Left ventricle myocardium inferior (tissue), 1 donor: ENCODE measurements at places on chromosomes 1 and 21.

- DNase-seq, result no peak
Observed at GRCh38 chr1:101145449-101145820, 91.4 kb upstream of the S1PR1 start.

DNA sequence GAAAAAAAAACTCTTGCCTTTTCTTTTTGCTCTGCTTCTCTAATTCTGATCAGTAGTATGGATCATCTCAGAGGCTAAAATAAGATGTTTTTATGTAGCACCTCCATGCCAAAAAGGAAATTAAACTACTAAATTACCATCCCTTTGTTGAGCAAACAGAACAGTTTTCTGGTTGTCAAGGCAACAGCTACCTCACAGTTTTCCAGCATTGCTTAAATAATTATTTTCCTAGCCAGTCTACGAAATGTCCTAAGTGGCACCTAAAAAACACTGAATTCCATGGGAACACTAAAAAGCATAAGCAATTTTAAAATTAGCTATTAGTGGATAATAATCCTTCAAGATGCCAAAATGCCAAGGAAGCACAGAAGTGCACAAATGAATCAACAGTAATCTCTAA is 61.7 kb downstream of the ARID4B start:
- no peak for DNase-seq

- DNase-seq, result no peak
Observed at GRCh38 chr1:45620588-45621500, 3.0 kb downstream of the CCDC17 start.

- no peak for DNase-seq
Observed at GRCh38 chr1:228935855-228936727, 200.8 kb downstream of the RHOU start.

GRCh38 chr1:12467570-12468286 is 150.3 kb downstream of the DHRS3 start:
- no peak for DNase-seq

- no peak for DNase-seq
Observed at GRCh38 chr1:97412737-97413136, 508.1 kb downstream of the DPYD start.

DNA sequence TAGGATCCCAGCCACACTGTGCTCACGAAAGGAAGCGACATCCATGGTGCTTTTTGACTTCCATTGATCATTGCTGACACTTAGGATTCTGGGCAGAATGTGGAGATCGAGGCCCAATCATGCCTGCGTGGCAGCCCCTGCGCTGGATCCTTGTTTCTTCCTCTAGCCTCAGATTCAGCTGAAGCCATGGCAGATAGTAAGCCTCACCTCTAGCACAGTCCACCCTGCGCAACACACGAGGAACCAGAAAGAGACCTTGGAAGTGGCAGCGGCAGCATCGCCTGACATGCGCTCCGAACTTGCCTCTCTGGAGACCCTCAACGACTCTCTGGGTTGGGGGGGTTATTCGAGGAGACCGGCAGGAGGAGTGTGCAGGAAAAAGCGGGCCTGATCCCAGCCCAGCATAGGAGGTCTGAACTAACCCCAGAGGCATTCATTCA is 10.6 kb downstream of the HLX start:
- no peak for DNase-seq

- DNase-seq, result peak; percentile 64
Observed at GRCh38 chr1:23169727-23170335, 1.2 kb upstream of the LUZP1 start.
